ENCODE measurements at places on chromosomes 2 and 18.

DNA sequence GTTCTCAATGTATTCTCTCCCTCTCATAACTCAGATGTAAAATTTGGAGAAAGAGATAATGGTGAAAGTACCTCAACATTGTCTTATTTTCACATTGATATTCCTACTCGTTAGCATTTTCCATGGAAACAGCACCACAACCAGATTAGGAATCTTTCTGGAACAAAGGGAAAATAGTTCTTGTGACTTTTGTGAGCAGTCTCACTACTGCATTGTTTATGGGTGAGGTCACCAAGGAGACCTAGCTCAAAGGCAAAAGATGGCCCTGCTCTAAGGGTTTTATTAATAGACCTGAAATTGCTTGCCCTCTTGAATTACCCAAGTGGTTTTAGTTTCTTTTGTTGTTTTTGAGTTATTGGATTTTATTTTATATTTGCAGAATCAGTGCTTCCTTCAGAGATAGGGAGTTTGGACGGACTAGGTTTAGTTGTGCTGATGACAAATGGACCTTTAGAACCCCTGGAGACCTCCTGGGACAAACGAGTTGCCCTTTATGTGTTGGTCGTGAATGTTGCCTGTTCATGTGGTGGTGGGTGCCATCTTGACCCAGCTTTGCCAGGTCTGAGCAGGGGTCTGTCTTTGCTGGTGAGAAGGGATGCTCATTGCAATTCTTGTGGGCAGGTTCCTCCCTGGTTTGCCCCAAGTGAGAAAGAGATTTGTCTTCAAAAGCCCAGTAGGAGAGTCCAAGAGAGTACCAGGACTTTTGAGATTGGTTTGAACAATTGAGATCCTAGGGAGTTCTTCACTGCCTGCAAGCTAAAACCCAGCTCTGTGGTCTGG is 58.1 kb downstream of the INPP4A start:
- no peak for DNase-seq

- DNase-seq, result peak; percentile 77
Observed at GRCh38 chr2:46650556-46651001, 171.2 kb downstream of the TMEM247 start.

- DNase-seq, result no peak
Observed at GRCh38 chr2:104120171-104120570, 733.7 kb upstream of the POU3F3 start.

- no peak for DNase-seq
Observed at GRCh38 chr2:53752385-53752784, 15.2 kb upstream of the CHAC2 start.

DNA sequence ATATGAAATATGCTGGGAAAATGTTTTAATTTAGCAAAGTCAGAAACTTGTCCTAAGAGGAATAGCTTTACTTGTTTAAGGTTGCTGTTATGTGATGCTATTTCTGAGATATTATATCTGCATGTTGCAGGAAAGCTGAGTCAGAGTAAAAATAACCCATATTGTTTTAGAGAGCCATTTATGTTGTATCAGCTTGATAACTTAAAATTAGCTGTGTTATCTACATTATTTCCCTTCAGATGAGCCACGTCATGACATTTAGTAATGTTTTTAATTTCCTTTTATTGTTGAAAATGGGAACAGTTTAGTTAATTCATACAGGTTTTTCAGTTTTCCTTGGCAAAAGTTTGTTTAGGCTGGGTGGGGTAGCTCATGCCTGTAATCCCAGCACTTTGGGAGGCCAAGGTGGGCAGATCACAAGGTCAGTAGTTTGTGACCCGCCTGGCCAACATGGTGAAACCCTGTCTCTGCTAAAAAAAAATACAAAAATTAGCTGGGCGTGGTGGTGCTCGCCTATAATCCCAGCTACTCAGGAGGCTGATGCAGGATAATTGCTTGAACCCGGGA is 55.8 kb downstream of the TTC27 start:
- DNase-seq, result no peak

DNA sequence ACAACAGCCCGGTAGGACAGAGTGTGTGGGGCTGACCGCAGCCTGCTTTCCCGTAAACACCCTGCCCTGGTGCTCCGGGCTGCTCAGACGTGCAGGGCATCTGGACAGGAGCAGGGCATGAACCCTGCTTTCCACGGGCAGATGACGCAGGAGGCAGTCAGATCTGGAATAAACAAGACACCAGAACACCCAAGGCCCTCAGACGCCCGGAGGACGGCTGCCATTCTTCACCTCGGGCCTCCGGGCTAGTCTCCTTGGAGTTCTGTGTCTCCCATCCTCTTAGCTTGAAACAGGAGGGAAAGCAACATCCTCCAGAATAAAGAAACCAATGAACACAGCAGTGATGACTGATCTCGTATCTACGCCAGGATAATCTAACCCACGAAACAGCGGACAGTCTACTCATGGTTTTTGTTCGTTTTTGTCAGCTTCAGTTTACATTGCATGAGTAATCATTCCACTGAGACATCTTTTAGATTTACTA is 7.3 kb downstream of the PXDN start:
- no peak for DNase-seq

DNA sequence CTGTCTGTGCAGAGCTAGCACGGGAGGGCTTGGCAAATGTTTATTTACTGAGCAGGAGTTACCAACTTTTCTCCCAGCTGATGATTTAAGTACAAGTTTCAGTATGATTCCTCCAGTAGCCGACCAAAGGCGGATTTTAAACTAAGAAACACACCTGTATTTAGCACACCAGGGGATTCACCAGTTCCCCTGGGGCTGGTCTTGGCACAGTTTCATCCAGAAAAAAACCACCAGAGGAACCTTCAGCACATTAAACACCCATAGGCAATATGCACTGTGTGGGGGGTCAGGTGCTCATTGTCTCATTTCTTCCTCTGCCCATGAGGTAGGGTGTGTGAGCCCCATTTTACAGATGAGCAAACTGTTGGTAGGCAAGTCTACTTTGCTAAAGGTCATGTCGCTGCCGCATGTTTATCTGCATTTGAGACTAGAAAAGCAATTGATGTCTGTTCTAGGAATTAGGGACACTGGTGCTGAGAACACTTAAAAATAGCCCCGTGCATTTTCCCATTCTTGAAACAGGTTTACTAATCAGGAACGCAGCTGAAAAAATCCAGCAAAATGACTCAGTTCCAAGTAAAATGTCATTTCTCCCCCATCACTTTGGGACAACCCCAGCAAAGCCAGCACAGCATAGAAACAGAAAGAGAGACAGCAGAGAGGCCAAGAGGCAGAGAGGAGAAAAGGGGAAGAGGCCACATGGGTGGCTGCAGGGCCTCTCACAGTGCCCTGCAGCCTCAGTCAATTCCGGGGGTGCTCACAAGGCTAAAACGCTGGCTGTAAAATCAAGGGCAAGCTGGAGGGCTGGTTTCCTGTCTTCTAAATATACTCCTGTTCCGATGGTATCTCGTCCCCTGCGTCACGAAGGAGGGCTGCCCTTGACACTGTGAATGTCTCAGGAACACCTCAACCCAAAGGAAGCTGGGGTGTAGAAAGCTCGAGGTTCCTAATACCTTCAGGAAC is 166.8 kb upstream of the ID2 start:
- DNase-seq, result peak; percentile 56

Data from CD4-positive, alpha-beta T cell treated with Interleukin-15 for 4 hours (primary cell).